ENCODE measurements at places on chromosomes 5 and 9. TPM values are rescaled to one million over a fixed set of nuclear protein-coding genes. Genes with fewer than 3 reads are reported as not detected.

Gene TMC1
- total RNA-seq, result not detected

DNA sequence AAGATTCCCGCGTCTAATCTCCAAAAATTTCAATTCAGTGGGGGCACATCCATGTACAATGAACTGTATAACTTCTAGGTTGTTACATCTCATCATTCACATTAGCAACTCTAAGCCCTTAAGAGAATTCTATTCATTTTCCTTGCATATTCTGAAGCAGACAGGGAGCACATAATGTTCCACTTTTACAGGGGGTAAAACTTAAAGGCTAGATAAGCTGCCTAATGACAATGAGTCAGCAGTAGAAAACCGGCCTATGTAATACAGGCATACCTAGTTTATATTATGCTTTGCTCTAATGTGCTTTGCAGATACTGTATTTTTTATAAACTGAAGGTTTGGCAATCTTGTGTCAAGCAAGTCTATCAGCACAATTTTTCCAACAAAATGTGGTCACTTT is 40.4 kb downstream of the PTAR1 start:
- no peak for DNase-seq

Gene TAF11L7
- total RNA-seq, result not detected

Gene RETREG1
- 0.16 TPM for total RNA-seq

- DNase-seq, result no peak
Measured at GRCh38 chr5:143279698-143280097, 123.8 kb downstream of the NR3C1 start.

GRCh38 chr9:87836951-87837705 is 45.5 kb upstream of the SPATA31E1 start:
- peak; percentile 35 for DNase-seq

- peak; percentile 61 for DNase-seq
Measured at GRCh38 chr5:45696206-45696836, at the start of gene HCN1. Gene HCN1 (minus strand): TSS chr5:45696380.

DNA sequence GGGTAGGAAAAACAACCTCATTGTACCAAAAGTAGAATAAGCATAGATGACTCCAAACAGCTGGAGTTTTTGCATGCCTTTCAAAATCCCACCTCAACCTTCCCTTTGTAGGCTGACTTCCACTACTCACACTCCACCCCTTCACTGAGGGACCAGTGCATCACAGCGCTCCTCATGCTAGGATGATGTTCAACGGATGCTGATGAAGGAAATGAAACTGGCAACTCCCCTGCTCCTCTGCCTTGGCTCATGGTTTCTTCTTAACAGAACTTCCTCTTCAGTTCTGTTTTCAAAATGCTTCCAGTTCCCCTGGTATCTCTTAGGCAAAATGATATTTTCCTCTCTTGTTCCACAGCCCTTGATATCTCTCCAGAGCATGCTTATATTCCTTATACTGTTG is 29.0 kb downstream of the LIFR start:
- DNase-seq, result no peak

DNA sequence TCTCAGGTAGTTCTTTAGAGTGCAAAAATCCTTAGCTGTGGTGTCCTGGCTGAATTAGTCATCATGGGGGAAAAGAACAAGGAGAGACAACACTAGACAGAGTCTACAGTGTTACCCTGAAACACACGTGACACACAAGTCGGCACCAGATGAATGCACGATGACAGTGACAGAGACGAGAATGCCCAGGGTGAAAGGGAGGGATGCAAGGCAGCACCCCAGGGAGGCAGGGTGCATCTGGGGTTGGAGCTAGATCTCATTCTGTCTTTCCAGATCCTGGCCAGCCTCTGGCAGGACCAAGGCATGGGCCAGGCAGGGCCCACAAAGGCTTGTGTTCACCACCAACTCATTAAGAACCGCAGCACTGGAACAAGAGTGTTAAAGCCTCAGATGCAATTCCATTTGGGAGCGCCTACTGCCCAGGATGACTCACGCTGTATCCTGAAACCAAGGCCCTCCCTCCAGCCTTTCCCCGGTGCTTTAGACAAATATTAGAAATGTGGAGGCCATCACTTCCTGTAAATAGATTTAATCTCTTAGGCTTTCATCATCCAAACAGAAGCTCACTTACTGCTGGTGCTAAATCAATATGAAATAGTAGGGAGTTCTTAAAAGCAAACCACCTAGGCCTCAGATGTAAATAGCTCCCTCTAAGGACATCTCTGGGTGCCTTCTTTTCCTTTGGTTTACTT is 56.1 kb downstream of the IRX2 start:
- peak; percentile 2 for DNase-seq

Gene BHMT2
- not detected for total RNA-seq

DNA sequence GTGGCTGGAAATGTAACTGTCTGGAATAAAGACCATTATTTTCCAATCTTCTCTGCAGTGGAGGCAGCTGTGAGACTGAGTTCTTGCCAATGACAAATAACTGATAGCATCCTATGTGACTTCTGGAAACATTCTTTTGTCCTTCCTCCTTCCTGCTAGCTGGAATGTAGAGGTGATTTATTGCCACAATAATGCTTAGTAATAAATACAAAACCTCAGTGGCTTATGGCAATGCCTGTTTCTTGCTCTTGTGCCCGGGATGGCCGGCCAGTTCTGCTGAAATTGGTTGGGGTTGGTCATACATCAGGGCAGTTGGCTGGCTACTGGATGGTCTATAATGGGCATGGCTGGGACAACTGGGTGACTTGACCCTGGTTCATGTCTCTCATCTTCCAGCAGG is 12.2 kb upstream of the TEX48 start:
- no peak for DNase-seq

Gene CFAP77
- total RNA-seq, result not detected

DNA sequence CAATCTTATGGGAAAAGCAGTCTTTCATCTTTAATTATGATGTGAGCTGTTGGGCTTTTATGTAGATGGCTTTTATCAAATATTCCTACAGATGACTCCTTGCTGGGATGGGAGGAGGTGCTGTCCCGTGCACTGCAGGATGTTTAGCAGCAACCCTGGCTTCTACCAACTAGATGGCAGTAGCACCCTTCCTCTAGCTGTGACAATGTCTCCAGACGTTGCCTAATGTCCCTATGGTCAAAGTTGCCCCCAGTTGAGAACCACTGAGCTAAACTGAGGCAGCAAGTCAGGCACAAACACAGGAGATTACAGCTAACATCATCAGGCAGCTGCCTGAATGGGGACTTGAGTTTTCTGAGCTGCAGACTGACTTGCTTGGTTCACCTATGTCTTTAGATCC is 401.9 kb upstream of the PDE4D start:
- peak; percentile 47 for DNase-seq

Gene NR5A1
- total RNA-seq, result not detected

DNA sequence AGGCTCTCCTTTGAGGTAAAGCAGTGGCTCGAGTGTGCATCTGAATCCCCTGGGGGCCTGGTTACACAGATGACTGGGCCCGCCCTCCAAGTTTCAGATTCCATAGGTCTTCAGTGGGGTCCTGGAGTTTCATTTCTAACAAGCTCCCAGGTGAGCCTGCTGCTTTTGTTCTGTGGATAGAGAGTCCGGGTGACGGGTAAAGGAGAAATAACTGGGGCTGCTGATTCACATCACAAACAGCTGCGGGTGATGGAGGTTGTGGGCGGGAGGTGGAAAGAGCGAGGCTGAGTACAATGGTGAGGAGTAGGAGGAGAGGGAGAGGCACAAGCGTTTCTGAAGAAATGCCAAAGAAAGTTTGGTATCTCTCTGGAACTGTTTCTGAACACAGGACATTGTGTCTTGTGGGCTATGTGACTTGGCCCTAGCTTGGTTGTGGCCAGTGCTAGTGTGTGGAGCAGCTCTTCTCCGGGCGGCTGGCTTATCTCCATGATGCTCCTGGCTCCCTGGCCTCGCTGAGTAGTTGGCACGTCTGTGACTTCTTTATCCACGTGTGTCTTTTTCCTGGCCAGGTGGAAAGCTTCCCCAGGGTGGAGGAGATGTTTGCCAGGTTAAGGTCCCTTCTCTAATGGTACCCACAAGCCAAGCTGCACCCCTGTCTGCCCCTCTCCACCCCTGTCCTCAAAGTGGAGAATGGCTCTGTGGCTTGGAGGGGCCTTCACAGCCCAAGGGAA is 61.7 kb downstream of the HSPA4 start:
- DNase-seq, result no peak

Measured in SJCRH30 (cell line).